WTC11 (cell line): ENCODE measurements at places on chromosomes 2 and 18. TPM values are rescaled to one million over a fixed set of nuclear protein-coding genes. Genes with fewer than 3 reads are reported as not detected.

SIGLEC15 gene
- 0.30 to 0.48 TPM in 2 of 3 replicates, not detected in the other for total RNA-seq

SERPINB4 gene
- 0.37 to 1.3 TPM (median 0.53 TPM) in 3 replicates for total RNA-seq

MDH1B gene
- 1.6 to 1.9 TPM (median 1.6 TPM) in 3 replicates for total RNA-seq

DNA sequence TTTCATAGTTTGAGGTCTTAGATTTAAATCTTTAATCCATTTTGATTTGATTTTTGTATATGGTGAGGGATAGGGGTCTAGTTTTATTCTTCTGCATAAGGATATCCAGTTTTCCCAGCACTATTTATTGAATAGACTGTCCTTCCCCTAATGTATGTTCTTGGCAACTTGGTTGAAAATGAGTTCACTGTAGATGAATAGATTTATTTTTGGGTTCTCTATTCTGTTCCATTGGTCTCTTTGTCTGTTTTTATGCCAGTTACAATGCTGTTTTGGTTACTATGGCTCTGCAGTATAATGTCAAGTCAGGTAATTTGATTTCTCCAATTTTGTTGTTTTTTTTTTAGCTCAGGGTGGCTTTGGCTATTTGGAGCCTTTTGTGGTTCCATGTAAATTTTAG lies 5.9 kb downstream of the FAM171B start:
- DNase-seq = no peak

DNA sequence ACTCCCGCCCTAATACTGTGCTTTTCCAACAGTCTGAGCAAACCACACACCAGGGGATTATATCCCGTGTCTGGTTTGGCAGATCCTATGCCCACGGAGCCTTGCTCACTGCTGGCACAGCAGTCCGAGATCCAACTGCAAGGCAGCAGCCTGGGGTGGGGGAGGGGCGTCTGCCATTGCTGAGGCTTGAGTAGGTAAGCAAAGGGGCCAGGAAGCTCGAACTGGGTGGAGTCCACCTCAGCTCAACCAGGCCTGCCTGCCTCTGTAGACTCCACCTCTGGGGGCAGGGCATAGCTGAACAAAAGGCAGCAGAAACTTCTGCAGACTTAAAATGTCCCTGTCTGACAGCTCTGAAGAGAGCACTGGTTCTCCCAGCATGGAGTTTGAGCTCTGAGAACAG lies 44.2 kb downstream of the LNPK start:
- DNase-seq = peak; percentile 51

DNA sequence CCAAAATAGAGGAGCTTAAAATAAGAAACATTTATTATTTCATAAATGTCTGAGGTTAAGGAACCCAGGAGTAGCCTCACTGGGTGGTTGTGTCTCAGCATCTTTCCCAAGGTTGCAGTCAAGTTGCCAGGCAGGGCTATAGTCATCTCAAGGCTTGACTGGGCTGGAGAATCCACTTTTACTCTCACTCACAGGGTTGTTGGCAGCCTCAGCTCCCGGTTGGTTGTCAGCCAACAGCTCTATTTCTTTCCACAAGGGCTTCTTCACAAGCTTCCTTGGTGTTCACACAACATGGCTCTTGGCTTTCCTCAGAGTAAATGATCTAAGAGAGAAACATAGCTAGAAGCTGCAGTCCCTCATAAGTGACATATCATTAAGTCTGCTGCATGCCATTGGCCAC lies 55.6 kb upstream of the TEX51 start:
- no peak for DNase-seq

DNA sequence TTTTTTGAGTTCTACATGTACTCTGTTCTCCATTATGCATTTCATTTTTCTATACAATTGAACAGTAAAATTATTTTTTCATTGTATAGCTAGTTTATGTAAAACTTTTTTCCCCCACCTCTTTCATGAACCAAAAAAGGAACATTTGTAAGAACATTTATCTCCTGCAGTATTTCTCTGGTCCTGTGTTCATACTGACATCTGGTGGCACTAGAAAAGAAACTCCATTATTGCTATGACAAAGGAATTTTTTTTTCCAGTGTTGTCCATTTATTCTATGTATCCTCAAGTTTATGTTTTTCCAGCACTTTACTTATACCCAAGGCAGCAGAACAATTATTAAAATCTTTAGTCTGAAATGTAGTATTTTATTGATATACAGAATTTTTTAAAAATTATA lies 27.4 kb upstream of the CHAC2 start:
- DNase-seq = no peak

DNA sequence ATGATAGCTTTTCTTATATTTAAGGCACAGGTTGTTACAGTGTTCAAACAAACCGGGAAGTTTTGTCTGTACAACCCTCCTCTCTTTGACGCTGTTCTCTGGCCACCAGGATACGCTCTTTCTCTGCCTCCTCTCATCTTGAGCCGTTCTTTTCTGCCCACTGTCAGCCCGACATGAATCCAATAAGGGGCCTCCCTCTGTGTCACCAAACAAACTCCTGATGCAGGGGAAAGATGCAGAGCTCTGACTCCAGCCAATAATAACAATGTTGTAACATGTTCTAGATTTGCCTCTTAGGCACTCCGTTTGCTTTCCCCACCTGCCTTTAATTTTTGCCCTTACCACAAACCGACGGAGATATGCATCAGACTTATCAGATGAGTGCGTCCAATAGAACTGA lies 449.3 kb downstream of the SLC4A3 start:
- DNase-seq = no peak

DNA sequence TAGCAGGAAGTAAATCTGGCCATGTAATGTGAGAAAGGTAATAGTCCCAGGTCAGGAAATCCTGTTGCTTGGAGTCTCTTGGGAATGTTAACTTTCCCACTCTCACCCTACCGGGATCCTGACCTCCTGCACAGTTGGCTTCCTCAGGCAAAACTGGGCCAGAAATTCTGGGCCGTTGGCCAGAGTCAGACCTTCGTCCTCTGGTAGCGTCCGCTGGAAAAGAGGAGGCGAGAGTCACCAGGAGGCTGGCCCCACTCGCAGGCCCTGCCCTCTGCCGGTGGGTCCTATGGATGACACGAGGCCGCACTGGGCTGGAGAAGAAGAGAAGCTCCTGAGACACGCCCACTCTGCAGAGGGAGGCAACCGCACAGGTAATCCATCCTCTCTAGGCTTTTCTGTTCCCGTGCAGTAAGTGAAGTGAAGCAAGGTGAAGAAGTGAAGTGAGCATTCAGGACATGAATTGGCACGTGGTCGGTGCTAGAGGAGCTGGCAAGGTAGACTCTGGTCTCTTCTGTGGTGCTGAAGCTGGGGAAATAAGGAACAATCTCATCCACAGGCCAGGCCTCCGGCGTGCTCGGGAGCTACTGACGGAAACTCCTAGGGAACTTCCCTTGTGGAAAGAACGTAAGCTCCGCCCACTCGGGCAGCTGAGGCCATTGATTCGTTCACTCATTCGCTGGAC lies 182.7 kb upstream of the GLI2 start:
- peak; percentile 94 for DNase-seq

DNA sequence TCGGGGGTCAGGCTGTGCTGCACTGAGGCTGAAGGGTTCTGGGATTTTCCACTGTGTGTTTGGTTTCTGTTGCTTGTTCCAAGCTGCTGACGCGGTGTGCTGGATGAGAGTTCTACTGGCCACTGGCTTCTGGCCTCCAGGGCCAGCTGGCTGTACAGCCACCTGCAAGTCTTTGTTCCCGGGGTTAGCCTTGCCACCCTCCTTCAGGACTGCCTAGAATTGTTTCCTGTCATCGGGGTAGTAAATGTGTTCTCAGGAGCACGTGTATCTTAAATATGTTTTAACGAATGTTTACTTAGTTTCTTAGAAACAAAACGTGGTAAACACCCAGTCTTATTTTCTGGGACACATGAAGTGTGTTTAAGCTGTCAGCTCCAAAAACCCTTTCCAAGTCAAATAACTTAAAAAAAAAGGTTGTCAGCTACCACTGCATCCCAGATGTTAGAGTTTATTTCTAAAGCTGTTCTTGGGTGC lies 231.2 kb downstream of the AGAP1 start:
- DNase-seq = no peak
